Activated T-helper 9 cell treated with anti-CD3 and anti-CD28 coated beads, Interleukin-2, amount 50 U/mL, for 16 hours (primary cell): ENCODE measurements at places on chromosomes 2 and 18.

DNA sequence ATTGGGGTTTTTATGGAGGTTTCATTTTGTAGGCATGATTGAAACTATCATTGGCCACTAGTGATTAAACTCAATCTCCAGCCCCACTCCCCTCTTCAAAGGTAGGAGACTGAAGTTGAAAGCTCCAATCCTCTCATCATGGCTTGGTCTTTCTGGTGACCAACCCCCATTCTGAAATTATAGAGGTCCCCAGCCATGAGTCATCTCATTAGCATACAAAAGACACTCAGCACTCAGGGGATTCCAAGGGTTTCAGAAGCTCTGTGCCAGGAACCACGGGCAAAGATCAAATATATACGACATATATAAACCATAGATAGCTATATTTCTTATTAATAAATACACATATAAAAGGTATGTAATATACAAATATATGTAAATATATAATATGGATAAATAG lies 256.0 kb upstream of the POU3F3 start:
- no peak for DNase-seq

DNA sequence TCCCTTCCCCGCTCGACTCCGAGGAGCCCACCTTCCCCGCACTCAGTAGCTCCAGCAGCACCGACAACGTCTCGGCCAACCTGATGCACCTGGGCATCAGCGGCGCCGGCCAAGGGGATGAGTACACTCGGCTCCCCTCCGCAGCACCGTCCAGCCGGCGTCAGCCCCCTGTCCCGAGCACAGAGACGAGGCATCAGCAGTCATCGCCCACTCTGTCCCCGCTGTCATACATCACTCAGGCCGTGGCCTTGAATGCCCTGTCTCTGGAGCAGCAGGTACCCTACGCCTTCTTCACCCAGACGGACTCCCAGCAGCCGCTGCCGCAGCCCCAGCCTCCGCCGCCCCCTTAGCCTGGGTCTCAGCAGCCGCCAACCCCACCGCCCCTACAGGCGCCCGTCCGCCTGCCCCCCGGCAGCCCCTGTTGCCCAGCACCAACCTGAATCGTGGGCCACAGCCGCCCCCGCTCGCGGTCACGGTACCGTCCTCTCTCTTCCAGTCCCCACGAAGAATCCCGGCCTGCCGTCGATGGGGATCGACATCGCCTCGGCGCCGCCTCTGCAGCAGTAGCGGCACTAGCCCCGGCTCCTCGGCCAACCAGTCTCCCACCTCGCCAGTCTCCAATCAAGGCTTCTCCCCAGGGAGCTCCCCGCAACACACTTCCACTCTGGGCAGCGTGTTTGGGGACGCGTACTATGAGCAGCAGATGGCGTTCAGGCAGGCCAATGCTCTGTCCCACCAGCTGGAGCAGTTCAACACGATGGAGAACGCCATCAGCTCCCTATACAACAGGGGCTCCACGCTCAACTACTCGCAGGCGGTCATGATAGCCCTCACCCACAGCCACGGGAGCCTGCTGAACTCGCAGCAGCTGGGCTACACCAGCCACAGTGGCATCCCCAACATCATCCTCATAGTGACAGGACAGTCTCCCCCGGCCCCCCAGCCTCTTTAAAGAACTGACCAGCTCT lies 1195.9 kb upstream of the CHAC2 start:
- DNase-seq: no peak

GRCh38 chr2:75952173-75952572 lies 241.5 kb upstream of the GCFC2 start:
- no peak for DNase-seq

DNA sequence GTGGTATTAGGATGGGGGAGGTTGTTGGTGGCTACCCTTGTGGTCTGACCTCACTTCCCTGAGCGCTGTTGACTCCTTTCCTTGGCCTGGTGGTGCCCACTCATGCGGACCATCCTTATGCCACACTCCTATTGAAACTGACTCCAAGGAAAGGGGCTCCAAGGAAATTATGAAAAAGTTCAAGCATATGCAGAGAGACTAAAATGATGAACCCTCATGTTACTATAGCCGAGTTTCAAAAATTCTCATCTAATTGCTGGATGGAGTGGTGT lies 96.2 kb upstream of the STPG4 start:
- DNase-seq: no peak

GRCh38 chr2:119659601-119660342 lies 19.2 kb upstream of the TMEM177 start:
- DNase-seq: no peak

DNA sequence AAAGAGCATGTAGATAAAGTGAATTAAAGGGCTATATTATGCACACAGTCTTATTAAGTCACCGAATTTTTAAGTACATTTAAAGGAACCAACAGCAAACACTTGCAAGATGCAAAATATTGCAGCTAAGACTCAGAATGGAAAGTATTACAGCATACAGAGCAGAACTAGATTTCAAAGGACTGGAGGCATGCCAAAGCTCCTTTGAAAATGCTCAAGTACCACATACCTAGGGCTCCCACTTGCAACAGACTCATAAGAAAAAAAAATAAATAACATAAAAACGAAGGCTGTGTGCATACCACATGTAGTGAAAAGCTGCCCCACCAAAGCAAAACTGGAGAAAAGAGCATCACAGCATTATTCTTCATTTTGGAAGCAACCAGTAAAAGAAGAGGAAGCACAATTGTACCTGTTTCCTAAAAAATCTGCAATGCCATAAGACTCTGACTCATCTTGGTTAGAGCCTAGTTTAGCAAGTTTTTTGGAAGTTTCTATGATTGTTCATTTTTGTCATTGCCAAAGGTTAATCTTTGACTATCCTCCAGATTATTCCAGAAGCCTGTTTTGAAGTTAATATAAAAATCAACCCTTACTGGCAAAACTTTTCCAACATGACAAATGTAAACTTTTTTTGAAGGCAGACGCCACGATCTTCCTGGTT lies 306.0 kb upstream of the COL3A1 start:
- DNase-seq: no peak

- DNase-seq: no peak
These were observed 3.3 kb downstream of the BOK start for GRCh38 chr2:241561832-241562231.

GRCh38 chr2:194103941-194104659 lies 1552.9 kb upstream of the SLC39A10 start:
- DNase-seq: no peak

- no peak for DNase-seq
These were observed 44.9 kb downstream of the SERTAD2 start for GRCh38 chr2:64608867-64609226.

- DNase-seq: no peak
These were observed 1.3 kb downstream of the DUSP28 start for GRCh38 chr2:240561325-240561971.

DNA sequence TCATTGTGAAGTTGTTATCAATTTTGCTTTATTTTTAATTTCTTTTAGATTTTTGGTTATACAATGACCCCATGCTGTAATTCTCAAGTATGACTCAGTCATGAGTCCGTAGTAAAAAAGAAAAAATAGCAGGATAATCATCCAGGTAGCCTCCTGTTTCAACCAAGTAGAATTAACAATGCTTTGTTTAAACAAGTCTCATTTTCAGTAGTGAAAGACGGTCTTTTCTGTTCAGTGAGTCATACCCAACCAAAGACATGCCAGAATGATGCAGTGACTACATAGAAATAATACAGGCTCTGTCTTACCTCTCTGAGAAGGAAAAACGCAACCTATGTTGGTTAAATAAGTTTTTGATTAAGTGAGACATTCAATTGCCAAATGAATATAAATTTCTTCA lies 67.8 kb upstream of the DSC1 start:
- DNase-seq: no peak

DNA sequence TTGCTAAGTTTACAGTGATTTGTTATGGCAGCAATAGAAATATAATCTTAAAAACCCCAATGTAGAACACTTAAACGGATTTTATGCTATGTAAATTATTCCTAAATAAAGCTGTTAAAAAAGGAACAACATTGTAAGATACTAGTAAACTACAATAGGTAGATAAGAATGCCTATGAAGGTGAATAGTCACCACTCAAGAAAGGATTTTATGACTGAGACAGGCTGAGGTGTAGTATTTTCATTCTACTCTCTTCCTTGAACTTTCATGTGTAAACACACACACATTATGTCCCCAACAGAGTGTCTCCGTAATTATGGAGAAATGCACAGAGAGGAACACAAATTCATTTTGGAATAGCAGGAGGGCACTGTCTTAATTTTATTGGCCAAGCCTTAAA lies 183.9 kb upstream of the ST6GAL2 start:
- DNase-seq: no peak
